DND-41 (cell line): ENCODE measurements at places on chromosomes 3 and 15.
A peak's percentile ranks its signal among the peaks of the same experiment; 100 is the strongest.

DNA sequence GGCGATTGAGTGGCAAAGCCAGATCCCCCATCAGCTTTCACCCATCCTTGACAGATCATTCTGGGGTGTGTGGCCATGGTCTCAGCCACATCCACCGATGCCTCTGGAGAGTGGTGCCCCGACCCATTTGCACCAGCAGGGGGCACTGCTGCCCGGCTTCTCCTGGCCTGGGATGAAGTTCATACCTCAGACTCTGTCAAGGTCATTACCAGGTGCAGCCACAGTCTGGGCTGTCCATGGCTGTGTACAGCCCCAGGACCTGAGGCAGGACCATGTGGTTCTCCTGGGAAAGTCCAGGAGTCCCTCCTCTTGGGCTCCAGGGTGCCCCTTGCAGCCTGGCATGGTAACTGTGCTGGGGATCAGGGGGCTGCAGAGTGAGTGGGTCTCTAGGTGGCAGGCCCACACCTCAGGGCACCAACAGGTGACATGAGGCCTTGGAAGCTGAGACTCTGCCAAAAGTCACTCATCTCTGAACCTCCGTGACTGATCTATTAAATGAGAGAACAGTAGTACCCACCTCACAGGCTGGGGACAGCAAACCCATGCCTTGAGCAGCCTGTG is 67.2 kb downstream of the CACNA2D2 start:
- no peaks in the 10 kb centered on the region for H3K4me1 ChIP-seq
- peak; percentile 63 for DNase-seq
- no peak overlapping the region for H3K4me3 ChIP-seq
- peaks cover 9% of the 10 kb centered on the region for H3K27me3 ChIP-seq
- H3K27ac ChIP-seq, result no peak overlapping the region

DNA sequence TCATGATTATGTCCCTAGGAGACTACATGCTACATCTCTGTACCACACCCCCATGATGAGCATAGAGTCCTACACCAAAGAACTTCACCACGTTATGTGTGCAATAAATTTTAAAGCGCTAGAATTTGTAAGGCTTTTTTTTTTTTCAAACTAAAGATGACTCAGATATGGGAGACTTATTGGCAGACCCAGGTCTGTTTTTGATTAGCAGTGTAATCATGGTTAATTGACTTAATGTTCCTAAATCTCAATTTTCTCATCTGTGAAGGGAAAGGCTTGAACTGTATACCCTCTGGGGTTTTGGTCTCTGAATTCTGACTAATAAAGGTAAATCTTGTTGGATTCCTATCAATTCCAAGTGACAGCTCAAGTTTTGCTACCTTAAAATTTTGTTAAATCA is 26.4 kb downstream of the ABI3BP start:
- H3K27me3 ChIP-seq, result no peaks in the 10 kb centered on the region
- H3K27ac ChIP-seq, result no peak overlapping the region
- DNase-seq, result no peak
- no peaks in the 10 kb centered on the region for H3K4me1 ChIP-seq
- no peaks in the 10 kb centered on the region for H3K36me3 ChIP-seq
- H3K4me3 ChIP-seq, result no peak overlapping the region

DNA sequence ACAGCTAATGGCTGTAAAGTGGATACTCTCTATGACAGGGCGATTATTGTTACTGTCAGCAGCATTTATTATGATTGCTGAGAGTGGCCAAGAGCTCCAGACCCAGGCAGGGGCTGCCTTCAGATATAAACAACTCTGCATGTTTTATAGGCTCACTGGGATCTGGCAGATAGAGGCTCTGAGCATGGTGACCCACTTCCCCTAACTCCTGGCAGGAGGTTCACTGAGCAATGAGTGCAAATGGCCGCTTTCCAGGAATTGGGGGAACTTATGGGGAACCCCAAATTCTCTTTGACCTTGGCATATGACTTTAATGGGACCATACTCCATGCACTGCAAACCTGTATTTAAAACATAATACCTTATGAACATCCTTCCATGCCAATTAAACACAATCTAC is 59.0 kb downstream of the SCN5A start:
- DNase-seq, result no peak
- H3K4me3 ChIP-seq, result no peak overlapping the region
- H3K27ac ChIP-seq, result no peak overlapping the region
- H3K36me3 ChIP-seq, result no peaks in the 10 kb centered on the region
- H3K4me1 ChIP-seq, result no peaks in the 10 kb centered on the region

DNA sequence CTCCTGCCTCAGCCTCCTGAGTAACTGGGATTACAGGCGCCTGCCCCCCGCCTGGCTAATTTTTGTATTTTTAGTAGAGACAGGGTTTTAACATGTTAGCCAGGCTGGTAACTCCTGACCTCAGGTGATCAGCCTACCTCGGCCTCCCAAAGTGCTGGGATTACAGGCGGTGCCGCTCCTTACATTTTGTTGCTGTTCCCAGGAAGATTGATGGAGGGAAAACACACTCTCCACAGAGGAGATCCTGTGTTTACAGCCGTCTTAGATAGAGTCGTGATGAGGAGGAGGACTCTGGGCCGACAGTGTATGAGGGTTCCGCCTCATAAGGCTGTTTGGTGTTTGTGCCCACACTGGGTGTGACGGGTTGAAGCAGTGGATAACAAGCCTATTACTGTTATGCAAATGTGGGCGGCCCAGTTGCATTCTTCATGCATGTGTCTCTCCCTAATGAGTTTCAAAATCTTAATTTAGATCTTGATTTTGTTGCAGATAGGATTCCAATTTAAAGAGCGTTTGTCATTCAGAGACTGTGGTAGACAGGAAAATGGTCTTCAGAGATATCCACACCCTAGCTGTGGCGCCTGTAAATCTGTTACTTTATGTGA is 60.0 kb downstream of the APBA2 start:
- H3K27me3 ChIP-seq, result no peaks in the 10 kb centered on the region
- H3K4me3 ChIP-seq, result no peak overlapping the region
- no peaks in the 10 kb centered on the region for H3K36me3 ChIP-seq
- DNase-seq, result no peak

DNA sequence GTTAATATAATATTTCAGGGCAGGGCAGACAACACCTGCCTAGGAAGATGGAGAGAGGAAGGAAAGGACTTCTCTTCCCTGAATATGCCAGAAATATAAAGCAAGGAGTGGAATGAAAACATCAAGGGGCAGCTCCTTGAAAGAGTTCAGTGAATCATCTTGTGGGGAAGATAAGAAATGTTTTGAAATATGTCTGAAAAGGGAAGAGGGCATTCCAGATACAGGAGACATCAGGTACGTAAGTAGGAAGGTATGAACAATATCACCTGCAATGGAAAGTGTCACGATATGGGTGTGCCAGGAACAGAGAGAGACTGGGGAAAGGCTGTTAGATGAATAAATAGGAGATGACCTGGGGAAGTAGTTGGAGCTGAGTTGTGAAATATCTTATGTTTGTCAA is 75.8 kb upstream of the WDR72 start:
- no peak for DNase-seq
- H3K4me1 ChIP-seq, result no peaks in the 10 kb centered on the region
- H3K36me3 ChIP-seq, result no peaks in the 10 kb centered on the region
- H3K27ac ChIP-seq, result no peak overlapping the region
- no peak overlapping the region for H3K4me3 ChIP-seq

DNA sequence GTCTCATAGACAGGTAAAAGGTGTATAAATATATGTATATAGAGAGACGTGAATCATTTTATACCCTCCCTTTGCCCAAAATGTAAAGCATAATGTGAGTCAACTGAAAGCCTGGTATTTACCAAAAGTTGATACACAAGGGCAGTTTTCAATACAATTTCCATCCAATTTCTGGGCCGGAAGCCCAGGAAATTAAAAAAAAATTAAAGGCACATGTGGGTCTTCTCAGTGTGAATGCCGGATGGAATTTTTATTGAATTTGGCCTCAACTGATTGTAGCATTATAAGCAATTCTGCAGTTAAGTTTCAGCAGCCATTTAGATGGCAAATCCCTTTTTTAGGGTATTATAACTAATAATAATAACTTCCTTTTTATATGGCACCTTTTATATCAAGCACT is 3.3 kb upstream of the CNTN3 start:
- H3K4me1 ChIP-seq, result no peaks in the 10 kb centered on the region
- no peak for DNase-seq
- H3K4me3 ChIP-seq, result no peak overlapping the region
- H3K27ac ChIP-seq, result no peak overlapping the region

GRCh38 chr3:133038089-133038730 is at the start of gene TMEM108:
Gene TMEM108, plus strand, starts transcription at chr3:133038391.
- H3K36me3 ChIP-seq, result no peaks in the 10 kb centered on the region
- H3K4me1 ChIP-seq, result no peaks in the 10 kb centered on the region
- no peak within 1 kb of the TSS for H3K27ac ChIP-seq
- no peak for DNase-seq
- H3K4me3 ChIP-seq, result no peak within 1 kb of the TSS

DNA sequence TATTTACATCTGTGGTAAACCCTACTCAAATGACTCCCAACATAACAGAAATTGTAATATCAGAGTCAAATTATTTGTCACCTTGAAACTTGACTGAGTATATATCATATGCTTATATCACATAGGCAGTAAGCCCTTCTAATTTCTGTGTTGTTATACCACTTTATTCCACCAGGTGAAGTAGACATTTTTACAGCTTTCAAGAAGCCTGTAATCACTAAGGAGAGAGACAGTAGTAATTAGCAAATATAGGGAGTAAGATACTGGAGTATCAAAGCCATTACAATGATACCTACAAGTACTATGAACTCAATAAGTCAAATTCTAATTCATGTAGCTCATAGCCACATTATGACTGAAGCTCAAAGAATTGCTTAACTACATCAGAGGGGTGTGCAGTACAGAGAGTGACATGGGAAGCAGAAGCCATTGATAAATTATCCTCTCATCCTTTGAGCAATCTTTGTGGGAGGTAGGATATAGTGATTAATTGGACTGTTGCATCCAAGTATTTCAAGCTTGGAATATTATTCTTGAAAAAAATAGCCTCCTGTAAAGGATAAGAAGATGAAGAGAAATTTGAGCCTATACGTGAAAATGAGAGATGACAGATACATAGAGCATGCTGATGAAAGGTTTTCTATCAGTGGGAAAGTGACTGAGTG is 1005.9 kb downstream of the ZPLD1 start:
- no peaks in the 10 kb centered on the region for H3K4me1 ChIP-seq
- no peaks in the 10 kb centered on the region for H3K27me3 ChIP-seq
- H3K27ac ChIP-seq, result no peak overlapping the region

DNA sequence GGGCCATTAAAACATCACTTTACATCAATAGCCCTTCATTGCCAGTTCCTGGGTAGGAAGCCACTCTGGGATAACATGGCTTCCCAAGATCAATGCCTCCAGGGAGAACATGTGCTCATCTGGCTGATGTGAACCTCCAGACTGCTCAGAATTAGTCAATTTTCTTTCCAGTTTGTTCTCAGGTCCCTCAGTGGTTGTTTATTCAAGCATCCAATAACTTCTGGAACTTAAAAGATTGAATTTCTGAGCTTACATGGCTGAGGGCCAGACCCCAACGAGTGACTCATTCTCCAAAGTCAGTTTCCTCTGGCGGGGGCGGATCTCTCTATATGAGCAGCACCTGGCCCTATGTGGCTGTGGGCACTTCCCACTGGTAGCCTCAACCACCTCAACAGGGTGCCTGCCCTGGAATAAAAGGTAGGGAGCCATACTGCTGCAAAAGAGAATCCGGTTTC is 34.0 kb downstream of the LYZL4 start:
- H3K4me3 ChIP-seq, result no peak overlapping the region
- no peak for DNase-seq
- H3K4me1 ChIP-seq, result no peaks in the 10 kb centered on the region
- no peaks in the 10 kb centered on the region for H3K36me3 ChIP-seq
- H3K27me3 ChIP-seq, result peaks cover 6% of the 10 kb centered on the region

GRCh38 chr15:83449937-83450506 is 2.9 kb downstream of the SH3GL3 start:
- H3K4me1 ChIP-seq, result no peaks in the 10 kb centered on the region
- no peaks in the 10 kb centered on the region for H3K36me3 ChIP-seq
- H3K27me3 ChIP-seq, result no peaks in the 10 kb centered on the region
- no peak for DNase-seq
- no peak overlapping the region for H3K4me3 ChIP-seq
- no peak overlapping the region for H3K27ac ChIP-seq

DNA sequence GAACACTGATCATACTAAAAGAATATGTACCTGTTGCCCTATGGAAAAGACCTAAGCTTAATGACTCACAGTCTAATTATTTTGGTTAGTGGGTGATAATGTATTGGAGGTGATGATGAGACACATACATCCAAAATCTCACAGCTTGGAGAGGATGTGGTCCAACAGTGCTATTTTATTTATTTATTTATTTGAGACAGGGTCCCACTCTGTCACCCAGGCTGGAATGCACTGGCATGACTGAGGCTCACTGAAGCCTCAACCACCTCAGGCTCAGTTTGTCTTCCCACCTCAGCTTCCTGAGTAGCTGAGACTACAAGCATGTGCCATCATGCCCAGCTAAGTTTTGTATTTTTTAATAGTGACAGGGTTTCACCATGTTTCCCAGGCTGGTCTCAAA is 35.0 kb downstream of the LPP start:
- no peaks in the 10 kb centered on the region for H3K27me3 ChIP-seq
- DNase-seq, result peak; percentile 76

- H3K27me3 ChIP-seq, result peaks cover 6% of the 10 kb centered on the region
- no peak overlapping the region for H3K4me3 ChIP-seq
- H3K36me3 ChIP-seq, result no peaks in the 10 kb centered on the region
- no peak for DNase-seq
These were observed 73.8 kb downstream of the RPLP1 start for GRCh38 chr15:69526081-69527061.

DNA sequence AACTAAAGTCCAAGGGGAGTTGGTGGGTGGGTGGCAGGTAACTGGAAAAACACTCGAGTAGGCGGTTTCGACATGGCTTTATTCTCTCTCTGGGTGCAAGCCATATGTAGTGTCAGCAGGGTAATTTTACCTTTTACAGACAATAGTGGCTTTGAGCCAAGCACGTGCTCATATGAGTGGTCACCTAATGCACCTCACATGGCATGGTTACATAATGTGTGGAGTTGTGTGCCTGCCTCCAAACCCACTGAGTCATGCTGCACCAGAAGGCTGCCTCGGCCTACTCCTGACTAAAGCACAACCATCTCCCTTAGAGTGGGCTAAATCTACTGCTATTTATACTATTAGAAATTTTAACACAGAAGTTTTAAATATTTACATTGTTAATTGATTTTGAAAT is 16.5 kb downstream of the CCRL2 start:
- H3K4me3 ChIP-seq, result no peak overlapping the region
- H3K27me3 ChIP-seq, result no peaks in the 10 kb centered on the region
- H3K36me3 ChIP-seq, result no peaks in the 10 kb centered on the region
